ENCODE measurements at places on chromosomes 11 and 22.
A peak's percentile ranks its signal among the peaks of the same experiment; 100 is the strongest.

GRCh38 chr11:24642648-24643047 lies 145.8 kb downstream of the LUZP2 start:
- no peak for DNase-seq

- no peak for DNase-seq
These were observed 7.9 kb upstream of the MCHR1 start for GRCh38 chr22:40671369-40671768.

DNA sequence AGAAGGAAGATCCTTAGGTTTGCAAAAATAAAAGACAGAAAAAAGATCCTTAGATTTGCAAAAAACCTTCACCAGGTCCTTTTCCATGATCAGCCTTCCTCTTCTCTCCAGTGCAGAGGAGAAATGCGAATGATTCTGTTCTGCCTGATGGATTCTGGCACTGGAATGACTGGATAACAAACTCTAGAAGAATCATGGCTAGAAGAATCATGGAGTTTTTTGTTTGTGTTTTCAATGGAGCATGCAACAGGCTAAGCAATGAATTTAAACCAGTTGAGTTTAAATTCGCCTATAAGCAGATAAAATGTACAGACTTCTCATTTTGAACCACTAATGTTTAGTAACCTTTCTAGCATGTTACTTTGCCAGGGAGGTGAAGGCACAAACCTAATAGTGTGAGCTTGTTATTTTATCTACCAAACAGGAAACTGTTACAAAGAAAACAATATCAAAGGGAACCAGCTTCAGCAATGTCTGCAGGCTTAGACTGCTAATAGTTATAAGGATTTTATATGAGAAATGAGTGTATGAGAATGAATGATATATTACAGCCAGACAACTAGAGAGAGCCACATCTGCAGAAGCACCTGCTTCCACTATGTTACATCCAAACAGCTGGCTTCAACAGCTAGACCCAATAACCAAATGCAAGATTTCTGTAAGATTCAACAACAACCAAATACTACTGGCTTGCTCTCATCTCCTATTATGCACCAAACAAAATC lies 64.7 kb upstream of the APOA1 start:
- no peak for DNase-seq

- DNase-seq, result no peak
These were observed 99.8 kb upstream of the ALX4 start for GRCh38 chr11:44409558-44410236.

DNA sequence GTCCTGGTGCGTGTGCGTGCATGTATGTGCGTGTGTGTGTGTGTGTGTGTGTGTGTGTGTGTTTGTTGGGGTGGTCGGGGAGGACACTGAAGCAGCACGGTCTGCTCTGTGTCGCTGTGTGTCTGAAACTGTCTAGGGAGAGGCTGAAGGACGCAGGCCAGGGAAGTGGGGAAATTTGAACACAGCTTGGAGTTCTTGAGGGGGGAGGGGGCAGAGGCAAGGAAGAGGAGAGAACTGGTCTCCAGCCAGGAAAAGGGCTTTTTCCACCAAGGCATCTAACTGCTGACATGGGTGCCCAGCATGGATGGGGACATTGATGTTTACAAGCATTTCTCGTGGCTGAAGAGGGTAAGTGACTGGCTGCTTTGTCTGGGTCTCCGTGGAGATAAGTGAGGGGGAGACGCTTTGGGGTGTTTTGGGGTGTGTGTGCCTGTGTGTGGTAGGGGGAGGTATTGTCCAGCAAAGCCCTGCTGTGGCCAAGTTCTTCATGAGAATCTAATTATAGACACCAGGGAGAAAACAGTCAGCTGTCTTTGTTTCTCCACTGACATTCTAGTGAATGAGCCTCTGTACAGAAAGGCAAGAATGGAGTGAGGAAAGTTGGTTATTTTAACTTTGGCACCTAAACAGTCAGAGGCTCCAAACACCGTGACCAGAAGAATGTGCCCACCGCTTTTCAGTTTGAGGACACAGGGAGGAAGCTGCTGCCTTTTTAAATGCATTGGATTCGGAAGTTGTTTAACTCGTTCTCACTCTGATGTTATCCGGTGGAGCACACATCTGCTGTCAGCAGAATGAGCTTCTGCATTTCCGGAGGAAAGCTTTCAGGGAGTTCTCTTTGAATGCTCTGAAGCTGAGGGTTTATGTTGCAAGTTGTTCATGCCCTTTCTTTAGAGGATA lies 63.7 kb downstream of the PPFIBP2 start:
- DNase-seq, result no peak

DNA sequence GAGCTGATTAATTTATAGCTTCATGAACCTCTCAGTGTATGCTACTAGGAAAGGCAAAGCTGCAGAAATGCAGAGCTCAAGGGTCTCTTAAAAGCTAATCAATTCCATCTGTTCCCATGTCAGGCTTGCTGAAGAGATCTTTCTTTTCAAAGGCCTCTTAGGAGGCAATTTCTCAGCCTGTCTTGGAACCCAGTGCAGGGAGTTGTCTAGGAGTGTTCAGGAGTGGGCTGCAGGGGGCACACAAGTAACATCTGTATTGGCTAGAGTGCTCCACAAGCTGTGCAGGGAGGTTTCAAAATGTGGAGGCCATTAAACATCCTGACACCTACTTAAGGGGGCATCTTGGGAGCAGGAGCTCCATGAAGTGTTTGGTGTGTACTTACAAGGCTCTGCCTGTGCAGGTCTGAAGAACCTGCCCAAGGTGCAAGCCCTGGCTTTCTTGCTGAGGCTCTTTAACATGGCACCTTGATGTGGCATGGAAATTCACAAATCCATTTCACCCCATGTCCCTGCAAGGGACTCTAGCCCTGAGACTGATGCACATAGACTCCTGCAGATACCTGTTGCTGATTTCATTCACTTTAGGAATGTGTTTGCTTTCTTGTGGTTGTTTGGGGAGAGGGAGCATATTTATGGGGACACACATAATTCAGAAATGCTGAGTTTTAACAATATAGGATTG lies 134.7 kb downstream of the ME3 start:
- no peak for DNase-seq

- DNase-seq, result no peak
These were observed 11.6 kb downstream of the OR51B4 start for GRCh38 chr11:5290106-5290505.

GRCh38 chr11:121696177-121696871 lies 243.6 kb upstream of the SORL1-AS1 start:
- no peak for DNase-seq

GRCh38 chr11:67996622-67997474 lies 7.0 kb downstream of the UNC93B1 start:
- peak; percentile 75 for DNase-seq

DNA sequence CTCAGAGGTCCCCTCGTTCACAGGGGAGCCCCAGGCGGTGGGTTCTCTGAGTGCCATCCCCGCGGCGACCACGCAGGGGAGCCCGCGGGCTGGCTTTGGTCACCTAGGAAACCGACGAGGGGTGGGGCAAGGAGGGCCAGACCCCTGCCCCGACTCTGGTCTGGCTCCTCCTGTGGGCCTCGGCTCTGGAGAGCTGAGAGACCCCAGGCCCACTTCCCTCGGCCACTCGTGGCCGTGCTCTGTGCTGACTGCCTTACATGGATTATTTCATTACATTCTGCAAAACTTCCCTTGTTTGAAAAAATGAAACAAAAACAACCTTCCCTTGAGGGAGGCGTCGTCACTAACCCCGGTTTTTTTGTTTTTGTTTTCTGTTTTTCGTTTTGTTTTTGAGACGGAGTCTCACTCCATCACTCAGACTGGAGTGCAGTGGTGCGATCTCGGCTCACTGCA lies 15.1 kb upstream of the CYTH4 start:
- peak; percentile 34 for DNase-seq

DNA sequence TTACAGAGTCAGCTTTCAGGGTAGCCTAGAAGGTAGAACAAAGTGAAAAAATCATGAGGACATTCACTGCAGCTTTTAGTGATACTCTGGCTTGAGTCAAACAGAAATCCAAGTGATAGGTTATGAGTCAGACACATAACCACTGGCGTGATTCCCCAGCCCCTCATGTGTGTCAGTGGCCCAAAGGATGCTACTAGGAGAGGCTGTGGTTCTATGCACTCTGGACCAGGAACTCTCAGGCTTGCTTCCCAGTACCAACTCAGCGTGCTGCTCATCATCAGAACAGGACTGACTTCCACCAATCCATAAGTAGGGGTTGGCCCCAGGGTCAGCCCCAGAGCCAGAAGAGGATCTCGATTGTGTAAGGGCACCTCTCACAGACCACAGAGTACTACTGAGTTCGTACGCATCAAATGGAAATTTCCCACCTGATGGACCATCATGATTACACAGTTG lies 116.8 kb downstream of the MED15 start:
- peak; percentile 9 for DNase-seq

DNA sequence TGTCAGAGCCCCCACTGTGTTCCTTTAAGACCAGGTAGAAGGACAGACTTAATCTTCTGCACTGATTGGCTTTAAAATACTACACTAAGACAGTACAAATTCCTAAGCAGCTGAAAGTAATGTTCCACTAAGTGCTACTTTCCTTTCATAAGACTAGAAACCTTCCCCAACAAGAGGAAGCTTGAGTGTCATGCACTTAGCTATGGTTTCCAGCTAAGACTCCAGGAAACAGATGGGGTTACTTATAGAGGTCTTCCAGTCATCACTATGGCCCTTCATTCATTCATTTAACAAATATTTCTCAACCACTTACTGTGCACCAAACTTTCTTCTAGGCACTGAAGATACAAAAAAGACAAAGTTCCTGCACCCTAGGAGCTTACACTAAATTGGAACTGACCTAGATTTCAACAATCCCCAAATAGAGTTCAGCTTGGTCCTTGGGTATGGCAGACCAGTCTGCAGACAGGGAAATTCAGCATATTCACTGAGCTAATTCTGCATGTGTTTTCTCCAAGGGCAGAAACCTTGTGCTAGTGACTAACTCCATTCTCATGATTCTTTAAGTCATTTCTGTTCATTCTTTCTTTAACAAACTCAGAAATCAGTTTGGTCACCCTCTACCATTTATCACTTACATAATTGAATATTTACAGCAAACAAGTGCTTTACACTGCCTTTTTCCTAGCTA lies 178.4 kb upstream of the MTNR1B start:
- no peak for DNase-seq

- no peak for DNase-seq
These were observed 45.5 kb upstream of the OLFML1 start for GRCh38 chr11:7439746-7440320.

GRCh38 chr11:9700105-9700801 lies 36.4 kb downstream of the SWAP70 start:
- DNase-seq, result no peak

DNA sequence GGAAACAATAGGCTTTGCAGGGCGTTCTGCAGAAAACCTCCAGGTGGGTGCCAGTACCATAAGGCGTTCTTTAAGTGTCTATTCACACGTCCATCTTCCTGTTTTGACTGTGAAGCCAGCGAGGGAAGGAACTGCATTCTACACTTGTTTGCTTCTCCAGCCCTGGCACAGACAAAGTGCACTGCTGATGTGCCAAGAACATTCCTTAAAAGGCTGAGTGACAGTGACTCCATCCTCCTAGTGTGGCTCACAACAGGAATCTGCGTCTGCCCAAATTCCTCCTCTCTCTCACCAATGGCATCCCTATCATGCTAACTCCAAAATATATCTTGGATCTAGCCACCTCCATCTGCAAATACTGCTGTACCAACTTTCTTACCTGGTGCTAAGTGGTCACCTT lies 407.4 kb upstream of the SYN3 start:
- no peak for DNase-seq

GRCh38 chr22:21044931-21045584 lies 688 bp upstream of the LRRC74B start:
- peak; percentile 85 for DNase-seq

- DNase-seq, result no peak
These were observed 47.5 kb upstream of the POU2AF1 start for GRCh38 chr11:111426617-111427016.

DNA sequence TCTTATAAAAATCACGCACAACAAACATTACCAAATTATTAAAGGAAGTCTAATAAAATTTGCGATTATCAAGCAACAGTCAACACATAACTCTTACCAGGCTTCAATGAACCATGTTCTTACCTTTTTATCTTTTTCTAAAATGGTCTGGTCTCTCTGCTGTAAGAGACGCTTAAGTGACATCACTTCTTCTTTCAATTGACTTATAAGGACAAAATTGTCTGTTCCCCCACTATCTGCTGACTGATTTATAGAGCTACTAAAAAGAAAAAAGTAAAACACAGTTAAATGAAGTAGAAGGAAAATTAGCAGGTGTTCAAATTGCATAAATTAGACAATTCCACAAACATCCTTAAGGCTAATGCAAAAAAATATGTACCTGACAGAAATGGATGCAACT lies 10.9 kb downstream of the FAM76B start:
- no peak for DNase-seq

DNA sequence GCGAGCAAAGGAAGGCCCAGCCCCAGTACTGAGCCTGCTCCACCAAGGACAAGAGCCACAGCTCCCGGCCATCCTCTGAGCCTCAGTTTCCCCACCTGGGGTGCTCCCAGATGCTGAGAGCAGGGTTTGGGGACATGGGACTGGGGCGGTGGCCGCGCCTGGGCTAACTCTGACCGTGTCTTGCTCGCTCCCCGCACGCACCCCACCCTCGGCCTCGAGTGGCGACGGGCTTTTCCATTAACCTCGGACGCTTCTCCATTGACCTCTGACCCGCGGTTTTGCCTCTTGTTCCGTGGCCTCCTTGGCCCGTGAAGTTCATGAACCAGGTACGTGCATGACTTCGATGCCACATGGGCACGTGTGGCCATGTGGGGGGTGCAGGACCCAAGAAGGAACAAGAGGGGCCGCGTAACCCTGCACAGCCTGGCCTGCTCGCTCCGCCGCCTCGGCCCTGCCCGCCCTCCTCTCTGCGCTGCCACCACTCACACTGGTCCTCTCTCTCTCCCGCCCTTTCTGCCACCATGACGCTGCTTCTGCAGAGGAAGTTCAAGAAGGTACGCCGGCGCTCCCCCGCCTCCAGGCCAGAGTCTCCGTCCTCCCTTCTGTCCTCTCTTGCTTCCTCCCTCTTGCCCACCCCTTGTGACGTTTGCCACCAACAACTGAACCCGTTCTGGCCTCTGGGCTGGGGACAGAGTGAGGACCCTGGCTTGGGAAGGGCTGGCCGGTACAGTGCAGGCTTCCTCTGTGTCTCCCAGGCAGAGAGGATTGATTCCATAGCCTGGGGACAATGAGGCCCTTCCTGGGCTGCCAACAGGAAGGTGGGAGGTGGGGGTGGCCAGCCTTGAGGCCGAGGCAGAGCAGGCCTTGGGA lies 6.9 kb downstream of the TNNT3 start:
- DNase-seq, result no peak

DNA sequence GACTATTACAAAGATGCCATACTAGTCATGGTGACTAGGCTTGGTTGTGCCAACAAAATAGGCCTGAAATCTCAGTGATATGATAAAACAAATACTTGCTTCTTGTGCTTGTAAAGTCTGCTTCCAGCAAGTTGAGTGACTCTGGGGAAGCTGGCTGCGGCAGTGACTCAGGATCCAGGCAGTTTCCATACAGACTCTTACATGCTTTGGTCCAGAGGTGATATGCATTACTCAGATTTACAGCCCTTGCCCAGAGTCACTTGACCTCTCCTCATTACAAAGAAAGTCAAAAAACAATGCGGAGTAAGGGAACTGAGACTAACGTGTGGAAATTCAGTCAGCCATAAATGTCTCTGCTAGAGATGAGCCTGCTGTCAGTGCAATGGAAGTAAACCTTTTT lies 387.5 kb downstream of the KCNA4 start:
- DNase-seq, result no peak
